ENCODE measurements at places on chromosomes 16 and 17. TPM values are rescaled to one million over a fixed set of nuclear protein-coding genes. Genes with fewer than 3 reads are reported as not detected.

SKAP1 gene
- not detected for total RNA-seq

PLEKHH3 gene
- 40.6 TPM for total RNA-seq

UTS2R gene
- 7.2 TPM for total RNA-seq

DNA sequence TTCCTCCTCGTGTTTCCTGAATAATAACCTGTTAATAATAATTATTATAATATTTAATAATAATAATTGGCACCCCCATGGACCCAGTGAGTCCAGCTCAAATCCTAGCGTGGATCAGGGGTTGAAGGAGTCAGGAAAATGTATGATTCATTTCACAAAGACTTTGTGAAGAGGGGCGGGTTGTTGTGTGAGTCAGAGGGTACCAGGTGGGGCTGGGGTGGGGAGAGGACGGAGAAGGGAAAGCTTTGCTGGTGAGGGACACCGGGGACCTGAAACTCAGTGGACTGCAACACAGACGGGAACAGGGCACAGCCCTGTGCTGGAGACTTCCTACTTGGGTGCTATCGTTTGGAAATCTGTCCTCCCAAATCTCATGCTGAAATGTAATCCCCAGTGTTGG, 3.1 kb upstream of the ADORA2B start:
- DNase-seq, result no peak
- H3K36me3 ChIP-seq, result no peaks in the 10 kb centered on the region
- H3K27ac ChIP-seq, result no peak overlapping the region
- H3K4me1 ChIP-seq, result no peaks in the 10 kb centered on the region
- H3K27me3 ChIP-seq, result peaks cover 15% of the 10 kb centered on the region

GRCh38 chr16:85759631-85760419, 8.9 kb upstream of the C16orf74 start:
- H3K4me3 ChIP-seq, result no peak overlapping the region
- peaks cover 1% of the 10 kb centered on the region for H3K4me1 ChIP-seq
- H3K27me3 ChIP-seq, result peaks cover 3% of the 10 kb centered on the region

AMZ2 gene
- 68.5 TPM for total RNA-seq

DOC2B gene
- total RNA-seq, result 109 TPM

DNA sequence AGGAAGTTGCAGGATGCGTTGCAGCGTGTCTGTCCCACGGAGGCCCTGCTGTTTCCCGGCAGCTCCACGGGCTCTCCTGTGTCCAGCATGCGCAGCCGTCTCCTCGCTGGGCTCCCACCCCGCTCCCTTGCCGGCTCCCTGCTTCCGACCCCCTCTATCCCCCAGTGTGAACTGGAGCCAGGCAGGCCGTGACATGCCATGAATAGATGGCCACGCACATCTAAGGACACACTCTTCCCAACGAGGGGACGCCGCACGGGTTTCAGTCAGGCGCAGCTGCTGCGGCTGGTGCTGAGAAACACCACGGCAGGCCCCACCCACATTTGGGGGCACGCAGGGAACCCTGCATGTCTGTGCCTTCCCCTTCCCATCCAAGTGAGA, 9.2 kb upstream of the HEXD start:
- H3K27me3 ChIP-seq, result peaks cover 1% of the 10 kb centered on the region
- H3K4me1 ChIP-seq, result peaks cover 10% of the 10 kb centered on the region
- no peak overlapping the region for H3K27ac ChIP-seq
- no peaks in the 10 kb centered on the region for H3K36me3 ChIP-seq
- no peak for DNase-seq
- H3K4me3 ChIP-seq, result no peak overlapping the region

- peaks cover 9% of the 10 kb centered on the region for H3K36me3 ChIP-seq
- no peaks in the 10 kb centered on the region for H3K4me1 ChIP-seq
- DNase-seq, result no peak
- no peak overlapping the region for H3K4me3 ChIP-seq
- H3K27ac ChIP-seq, result no peak overlapping the region
These were observed 3.2 kb upstream of the ST6GALNAC1 start for GRCh38 chr17:76646712-76647111.

- H3K36me3 ChIP-seq, result no peaks in the 10 kb centered on the region
- no peak for DNase-seq
- peaks cover 13% of the 10 kb centered on the region for H3K27me3 ChIP-seq
These were observed 121.3 kb upstream of the GSE1 start for GRCh38 chr16:85491798-85492294.

- H3K27ac ChIP-seq, result peak overlapping the region; percentile 86
- H3K4me3 ChIP-seq, result peak overlapping the region; percentile 85
- peaks cover 28% of the 10 kb centered on the region for H3K27me3 ChIP-seq
- H3K36me3 ChIP-seq, result no peaks in the 10 kb centered on the region
- peaks cover 26% of the 10 kb centered on the region for H3K4me1 ChIP-seq
- DNase-seq, result no peak
These were observed 2.2 kb upstream of the BAHCC1 start for GRCh38 chr17:81392909-81393654.

NACA2 gene
- not detected for total RNA-seq

GRCh38 chr16:18048853-18049546, 287.5 kb downstream of the NPIPA8 start:
- no peaks in the 10 kb centered on the region for H3K36me3 ChIP-seq
- H3K4me3 ChIP-seq, result no peak overlapping the region
- H3K27me3 ChIP-seq, result no peaks in the 10 kb centered on the region
- H3K4me1 ChIP-seq, result no peaks in the 10 kb centered on the region

CLEC19A gene
- total RNA-seq, result not detected

PRR29 gene
- not detected for total RNA-seq

DNA sequence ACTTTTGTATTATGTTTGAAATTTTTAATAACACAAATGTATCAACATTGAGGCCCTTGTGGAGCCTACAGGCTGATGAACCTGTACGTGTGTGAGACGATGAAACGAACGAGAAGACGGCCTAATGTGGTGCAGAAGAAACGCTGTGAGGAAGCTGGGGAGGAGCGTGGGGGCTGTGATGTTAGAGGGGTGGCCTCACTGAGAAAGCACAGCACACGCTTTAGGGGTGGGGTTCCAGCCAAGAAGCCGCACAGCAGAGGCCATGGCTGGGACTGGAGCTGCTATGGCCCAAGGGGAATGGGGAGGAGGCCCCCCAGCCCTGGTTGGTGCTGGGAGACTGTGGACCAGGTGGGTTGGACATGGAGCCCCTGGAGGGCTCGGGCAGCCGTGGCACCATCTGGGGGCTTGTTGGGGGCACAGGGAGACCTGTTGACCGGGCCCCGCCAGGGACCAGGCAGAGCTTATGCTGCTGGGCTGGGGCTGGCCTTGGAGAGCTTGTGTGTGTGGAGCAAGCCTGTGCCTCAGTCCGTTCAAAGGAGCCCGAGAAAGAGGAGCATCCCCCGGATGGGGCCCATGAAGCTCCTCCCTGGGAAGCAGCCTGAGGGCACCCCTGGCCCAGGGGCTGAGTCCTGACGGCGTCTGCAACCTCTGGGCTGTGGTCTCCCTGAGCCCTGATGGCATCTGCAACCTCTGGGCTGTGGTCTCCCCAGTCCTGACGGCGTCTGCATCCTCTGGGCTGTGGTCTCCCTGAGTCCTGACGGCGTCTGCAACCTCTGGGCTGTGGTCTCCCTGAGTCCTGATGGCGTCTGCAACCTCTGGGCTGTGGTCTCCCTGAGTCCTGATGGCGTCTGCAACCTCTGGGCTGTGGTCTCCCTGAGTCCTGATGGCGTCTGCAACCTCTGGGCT, 44.7 kb downstream of the METRNL start:
- DNase-seq, result no peak

- peak overlapping the region; percentile 90 for H3K27ac ChIP-seq
- peak overlapping the region; percentile 95 for H3K4me3 ChIP-seq
- peaks cover 5% of the 10 kb centered on the region for H3K4me1 ChIP-seq
- peaks cover 4% of the 10 kb centered on the region for H3K27me3 ChIP-seq
These were observed 496 bp downstream of the EZH1 start for GRCh38 chr17:42744283-42744805.

GRCh38 chr16:78462288-78463208, 363.1 kb downstream of the WWOX start:
- H3K27ac ChIP-seq, result no peak overlapping the region
- H3K36me3 ChIP-seq, result no peaks in the 10 kb centered on the region
- DNase-seq, result peak; percentile 24
- H3K27me3 ChIP-seq, result no peaks in the 10 kb centered on the region

DNA sequence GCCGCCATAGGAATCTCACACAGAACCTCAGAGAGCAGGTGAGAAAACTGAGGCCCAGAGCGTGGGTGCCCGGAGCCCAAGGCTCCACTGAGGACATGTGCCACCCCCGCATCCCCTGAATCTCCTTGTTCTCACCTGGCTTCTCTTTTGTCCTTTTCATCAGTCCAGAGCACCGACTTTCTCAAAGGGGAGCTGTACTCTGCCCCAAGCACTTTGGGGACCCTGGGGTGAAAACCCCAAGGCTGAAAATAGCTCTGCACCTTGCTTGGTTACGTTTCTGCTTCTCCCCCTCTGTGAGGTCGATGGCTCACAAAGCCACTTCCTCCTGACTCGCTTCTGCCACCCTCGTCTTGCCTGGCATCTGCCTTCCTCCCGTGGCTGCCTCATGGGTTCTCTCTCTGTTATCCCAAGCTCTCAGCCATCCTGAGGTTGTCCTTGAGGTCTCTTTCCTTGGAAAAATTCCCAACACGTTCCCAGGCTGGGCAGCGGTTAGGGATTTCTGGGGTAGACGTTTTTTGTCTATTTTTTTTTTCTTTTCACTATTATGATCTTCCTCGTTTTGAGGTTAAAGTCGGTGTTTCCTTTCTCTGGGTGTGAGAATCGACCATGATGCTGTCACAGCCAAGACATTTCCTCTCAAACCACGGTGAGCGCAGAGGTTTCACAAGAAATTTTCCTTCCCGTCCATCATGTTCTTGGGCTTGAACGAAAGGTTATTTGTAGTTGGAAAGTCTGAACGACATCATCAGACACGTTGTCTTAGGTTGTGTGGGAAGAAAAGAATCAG, 37.2 kb downstream of the IRF8 start:
- peaks cover 2% of the 10 kb centered on the region for H3K4me1 ChIP-seq
- peaks cover 23% of the 10 kb centered on the region for H3K27me3 ChIP-seq
- peaks cover 7% of the 10 kb centered on the region for H3K36me3 ChIP-seq
- no peak for DNase-seq

FSCN2 gene
- 6.1 TPM for total RNA-seq

- H3K4me3 ChIP-seq, result no peak overlapping the region
- H3K4me1 ChIP-seq, result no peaks in the 10 kb centered on the region
- no peak for DNase-seq
- H3K27ac ChIP-seq, result no peak overlapping the region
- H3K27me3 ChIP-seq, result peaks cover 5% of the 10 kb centered on the region
These were observed 196.0 kb downstream of the CBLN1 start for GRCh38 chr16:49085686-49086085.

GRCh38 chr17:19958023-19958422, 19.6 kb downstream of the AKAP10 start:
- H3K27ac ChIP-seq, result no peak overlapping the region
- no peaks in the 10 kb centered on the region for H3K27me3 ChIP-seq
- DNase-seq, result no peak
- H3K36me3 ChIP-seq, result peaks cover 10% of the 10 kb centered on the region

PMP22 gene
- 0.56 TPM for total RNA-seq

DNA sequence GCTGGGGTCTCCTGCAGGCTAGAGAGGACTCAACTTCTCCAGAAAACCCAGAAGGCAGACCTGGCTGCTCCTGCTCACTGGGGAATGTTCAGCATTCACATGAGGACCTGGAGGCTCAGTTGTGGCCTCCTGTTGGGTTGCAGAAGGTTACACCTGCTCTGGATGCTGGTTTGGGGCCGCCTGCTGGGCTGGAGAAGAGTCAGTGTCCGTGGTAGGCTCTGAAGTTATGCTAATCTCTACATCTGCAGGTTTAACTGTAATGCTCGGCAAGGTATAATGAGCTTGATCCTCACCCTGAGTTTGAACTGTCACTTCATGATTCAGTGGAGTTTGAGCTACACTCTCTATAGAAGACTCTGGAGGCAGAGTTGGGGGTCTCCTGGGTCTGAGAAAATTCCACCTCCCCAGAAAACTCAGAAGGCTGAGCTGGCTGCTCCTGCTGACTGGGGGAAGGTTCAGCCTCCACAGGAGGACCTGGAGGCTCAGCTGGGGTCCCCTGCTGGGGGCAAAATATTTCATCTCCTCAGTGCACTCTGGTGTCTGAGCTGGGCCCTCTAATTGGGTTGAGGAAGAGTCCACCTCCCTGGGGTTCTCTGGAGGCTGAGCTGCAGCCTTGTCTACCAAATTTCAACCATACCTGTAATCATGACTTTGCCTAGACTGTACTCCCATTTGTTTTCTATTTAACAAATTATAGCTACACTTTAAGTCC, 23.5 kb downstream of the RDM1 start:
- no peak overlapping the region for H3K4me3 ChIP-seq
- H3K4me1 ChIP-seq, result no peaks in the 10 kb centered on the region
- no peaks in the 10 kb centered on the region for H3K27me3 ChIP-seq
- no peak overlapping the region for H3K27ac ChIP-seq
- H3K36me3 ChIP-seq, result peaks cover 6% of the 10 kb centered on the region

GRCh38 chr16:27127308-27127707, 60.6 kb downstream of the C16orf82 start:
- H3K27ac ChIP-seq, result no peak overlapping the region
- H3K36me3 ChIP-seq, result no peaks in the 10 kb centered on the region
- H3K27me3 ChIP-seq, result peaks cover 4% of the 10 kb centered on the region
- H3K4me3 ChIP-seq, result no peak overlapping the region

DNA sequence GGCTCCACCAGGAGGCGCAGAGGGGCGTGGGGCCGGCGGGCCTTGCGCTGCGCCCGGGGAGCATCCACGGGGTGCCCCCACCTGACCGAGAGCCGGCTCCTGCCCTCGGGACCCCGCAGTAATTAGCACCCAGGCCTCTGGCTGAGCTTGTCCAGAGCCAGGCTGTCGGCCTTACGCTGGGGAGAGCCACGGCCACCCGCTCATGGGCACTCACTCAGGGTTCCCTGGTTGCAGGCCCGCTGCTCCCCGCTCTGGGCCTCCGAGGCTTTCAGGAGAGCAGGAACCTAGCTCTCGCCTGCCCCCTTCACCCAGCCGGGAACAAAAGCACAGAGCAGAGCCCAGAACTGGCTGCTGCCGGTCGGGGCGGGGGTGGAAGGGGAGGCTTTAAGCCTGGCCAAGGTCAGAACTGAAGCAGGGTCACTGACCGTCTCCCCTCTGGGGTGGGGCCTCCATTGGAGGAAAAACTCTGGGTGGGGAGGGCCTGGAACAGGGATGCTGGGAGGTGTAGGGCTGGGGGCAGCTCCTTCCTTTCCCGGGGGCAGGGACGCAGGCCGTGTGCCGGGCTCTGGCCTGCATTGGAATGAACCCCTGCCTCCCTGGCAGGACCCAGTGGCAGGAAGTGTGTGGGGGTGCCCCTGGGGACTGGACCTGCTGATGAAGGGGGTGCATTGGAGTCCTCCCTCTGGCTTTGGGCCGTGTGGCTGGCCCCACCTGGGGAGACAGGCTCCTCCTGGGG, 12.3 kb downstream of the GLIS2 start:
- peaks cover 10% of the 10 kb centered on the region for H3K4me1 ChIP-seq
- peak; percentile 85 for DNase-seq
- H3K4me3 ChIP-seq, result no peak overlapping the region

CALB2 gene
- total RNA-seq, result 0.39 TPM

- H3K27me3 ChIP-seq, result no peaks in the 10 kb centered on the region
- no peak for DNase-seq
- no peak overlapping the region for H3K27ac ChIP-seq
- no peaks in the 10 kb centered on the region for H3K4me1 ChIP-seq
- H3K4me3 ChIP-seq, result no peak overlapping the region
- H3K36me3 ChIP-seq, result no peaks in the 10 kb centered on the region
These were observed 65.5 kb downstream of the IRX6 start for GRCh38 chr16:55389426-55390073.
